ENCODE measurements at places on chromosomes 1 and 21.

DNA sequence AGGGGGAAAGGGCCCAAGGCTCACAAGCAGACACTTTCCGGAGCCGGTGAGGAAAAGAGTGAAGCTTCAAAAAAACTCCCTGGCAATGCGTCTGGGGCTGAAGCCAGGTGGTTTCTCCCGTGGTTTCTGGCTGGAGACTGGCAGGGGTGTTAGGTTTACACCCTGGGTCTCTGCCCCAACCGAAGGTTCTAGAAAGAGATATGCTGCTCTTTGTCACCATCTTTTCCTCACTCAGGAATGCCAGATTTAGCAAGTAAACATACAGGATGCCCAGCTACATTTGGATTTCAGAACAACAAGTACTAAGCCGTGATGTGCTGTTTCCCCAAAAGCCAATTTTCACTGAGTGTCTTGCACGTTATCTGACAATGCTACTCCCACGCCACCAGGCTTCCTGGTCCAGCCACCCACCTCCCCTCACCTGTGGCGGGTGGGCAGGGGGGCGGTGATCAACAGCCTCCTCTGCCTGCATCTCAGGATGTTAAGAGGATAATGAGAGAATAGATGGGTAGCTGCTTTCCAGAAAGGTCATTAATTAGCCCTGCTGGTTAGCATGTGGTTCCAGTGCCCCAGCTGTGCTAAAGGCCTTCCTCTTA, 69.6 kb upstream of the OLIG2 start:
- no peak for DNase-seq

- no peak for DNase-seq
Observed at GRCh38 chr1:229150518-229150917, 120.4 kb upstream of the RAB4A start.

GRCh38 chr1:34270181-34270580, 93.5 kb downstream of the C1orf94 start:
- DNase-seq = no peak

DNA sequence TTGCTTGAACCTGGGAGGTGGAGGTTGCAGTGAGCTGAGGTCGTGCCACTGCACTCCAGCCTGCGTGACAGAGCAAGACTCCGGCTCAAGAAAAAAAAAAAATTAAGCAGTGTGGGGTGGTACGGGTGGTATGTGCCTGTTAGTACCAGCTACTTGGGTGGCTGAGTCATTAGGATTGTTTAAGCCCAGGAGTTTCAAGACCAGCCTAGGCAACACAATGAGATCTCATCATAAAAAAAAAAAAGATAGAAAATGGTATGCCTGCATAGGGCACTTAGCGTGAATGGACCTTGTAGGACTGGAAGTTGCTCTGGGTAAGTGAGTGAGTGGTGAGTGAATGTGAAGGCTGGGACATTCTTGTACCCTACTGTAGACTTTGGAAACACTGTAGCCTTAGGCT, 37.0 kb downstream of the TBCE start:
- DNase-seq = no peak

DNA sequence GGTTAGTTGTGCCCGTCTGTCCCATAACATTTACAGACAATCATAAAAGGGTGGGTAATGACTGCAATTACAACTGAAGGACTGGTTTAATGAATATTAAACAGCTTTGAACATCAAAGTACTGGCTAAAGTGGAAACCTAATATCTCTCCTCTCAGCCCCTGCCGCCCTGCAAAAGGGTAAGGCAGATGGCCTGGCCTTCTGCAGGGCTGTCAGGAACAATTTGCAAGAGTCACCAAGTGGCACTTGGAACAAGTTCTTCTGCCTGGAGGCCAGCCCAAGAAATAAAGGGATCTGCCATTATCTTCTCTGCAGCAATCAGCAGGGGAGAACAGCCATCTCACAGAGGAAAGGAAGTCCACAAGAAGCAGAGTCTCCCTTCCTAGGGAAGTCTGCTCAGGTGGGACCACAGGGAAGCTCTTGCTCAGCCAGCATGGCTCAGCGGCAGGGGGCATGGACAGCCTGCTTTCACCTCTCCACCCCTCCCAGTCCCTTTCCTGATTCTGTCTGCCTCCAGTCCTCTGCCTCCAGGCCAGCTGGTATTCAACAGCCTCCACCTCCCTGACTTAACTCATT, 96.1 kb downstream of the TRABD2B start:
- DNase-seq = no peak

- DNase-seq = no peak
Observed at GRCh38 chr1:15751717-15752116, 6.9 kb upstream of the FBLIM1 start.

GRCh38 chr1:170351366-170351946, 180.5 kb upstream of the GORAB start:
- no peak for DNase-seq

GRCh38 chr1:109156916-109157385, 43.0 kb downstream of the ELAPOR1 start:
- no peak for DNase-seq

DNA sequence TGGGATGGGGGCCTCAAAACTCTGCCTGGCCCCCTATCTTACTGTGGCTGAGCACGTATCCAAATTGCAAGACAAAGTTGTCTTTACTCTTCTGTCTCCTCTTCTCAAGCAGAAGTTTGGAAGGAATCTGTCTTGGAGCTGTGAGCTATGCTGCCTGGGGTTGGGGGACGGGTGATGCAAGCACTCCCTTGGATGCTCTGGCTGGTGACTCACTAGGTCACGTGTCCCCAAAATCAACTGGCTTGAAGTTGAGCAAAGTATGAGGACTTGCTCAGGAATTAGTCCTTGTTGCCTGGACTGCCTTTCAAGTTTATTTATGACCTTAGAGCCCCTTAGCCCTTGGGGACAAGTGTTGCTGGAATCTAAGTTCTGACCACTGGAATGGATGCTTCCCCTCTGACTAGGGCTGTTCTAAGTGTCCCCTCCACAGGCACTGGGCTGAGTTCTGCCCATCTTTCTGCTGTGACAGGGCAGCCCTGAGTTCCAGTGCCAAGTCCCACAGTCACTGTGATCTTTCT, 269.5 kb downstream of the HHAT start:
- DNase-seq = no peak

DNA sequence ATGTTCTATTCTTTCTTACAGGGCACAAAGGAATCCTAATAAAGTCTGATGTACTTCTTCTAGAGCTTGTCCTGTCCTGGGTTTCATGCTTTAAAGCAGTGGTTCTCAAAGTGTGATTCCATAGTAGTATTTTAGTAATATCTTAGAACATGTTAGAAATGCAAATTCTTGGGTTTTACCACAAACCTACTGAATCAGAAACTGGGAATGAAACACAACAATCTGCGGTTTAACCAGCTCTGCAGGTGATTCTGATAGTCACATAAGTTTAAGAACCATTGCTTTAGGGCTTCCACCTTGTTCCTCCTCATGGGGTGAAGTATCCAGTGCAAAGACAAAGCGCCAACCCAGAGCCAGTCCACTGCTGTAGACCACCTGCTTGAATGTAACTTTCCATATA, 41.1 kb downstream of the NGF start:
- DNase-seq = no peak

DNA sequence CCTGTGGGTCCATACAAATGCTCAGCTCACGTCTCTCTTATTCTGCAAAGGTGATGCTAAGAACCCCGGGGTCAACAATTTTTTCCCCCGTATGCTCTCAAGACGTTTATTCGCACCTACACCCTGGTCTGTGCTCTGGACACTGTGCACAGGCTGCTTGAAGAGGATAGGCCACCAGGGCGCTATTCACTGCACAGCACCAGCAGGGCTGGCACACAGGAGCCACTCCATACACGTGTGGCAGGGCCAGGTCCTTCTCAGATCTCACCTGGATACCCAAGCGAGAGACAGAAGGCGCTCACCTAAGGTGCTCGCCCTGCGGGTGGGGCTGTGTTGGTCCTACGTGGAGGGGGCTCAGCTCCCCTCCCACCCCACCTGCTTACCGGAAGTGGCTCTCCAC, 16.7 kb downstream of the TMEM63A start:
- DNase-seq = no peak

DNA sequence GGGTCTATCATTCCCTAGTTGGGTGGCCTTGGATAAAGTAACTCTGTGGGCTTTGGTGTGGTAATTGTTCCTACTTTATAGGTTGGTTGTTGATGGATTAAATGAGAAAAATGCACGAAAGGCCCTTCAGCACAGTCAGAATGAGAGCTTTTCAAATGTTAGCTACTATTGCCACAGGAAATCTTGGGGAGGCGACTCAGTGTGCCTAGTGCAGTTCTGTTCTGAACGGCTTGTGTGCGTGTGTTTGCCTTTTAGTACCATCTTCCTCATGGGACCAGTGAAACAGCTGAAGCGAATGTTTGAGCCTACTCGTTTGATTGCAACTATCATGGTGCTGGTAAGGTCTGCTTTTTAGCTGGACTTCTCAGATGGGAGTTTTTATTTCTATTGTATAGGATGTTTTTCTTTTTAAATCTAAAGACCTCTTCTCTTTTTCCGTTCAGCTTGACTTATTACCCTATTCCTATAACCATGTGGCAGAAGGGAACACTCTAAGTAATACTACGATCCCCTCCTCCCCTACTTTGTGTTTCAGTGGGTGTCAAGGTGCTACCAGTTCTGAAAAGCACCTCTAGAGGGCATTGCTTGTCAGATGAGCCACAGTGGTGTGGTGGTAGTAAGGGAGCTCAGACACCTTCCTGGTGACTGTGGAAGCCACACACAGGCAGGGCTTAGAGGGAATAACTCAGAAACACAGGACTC, 9.2 kb downstream of the SFT2D2 start:
- DNase-seq = no peak

DNA sequence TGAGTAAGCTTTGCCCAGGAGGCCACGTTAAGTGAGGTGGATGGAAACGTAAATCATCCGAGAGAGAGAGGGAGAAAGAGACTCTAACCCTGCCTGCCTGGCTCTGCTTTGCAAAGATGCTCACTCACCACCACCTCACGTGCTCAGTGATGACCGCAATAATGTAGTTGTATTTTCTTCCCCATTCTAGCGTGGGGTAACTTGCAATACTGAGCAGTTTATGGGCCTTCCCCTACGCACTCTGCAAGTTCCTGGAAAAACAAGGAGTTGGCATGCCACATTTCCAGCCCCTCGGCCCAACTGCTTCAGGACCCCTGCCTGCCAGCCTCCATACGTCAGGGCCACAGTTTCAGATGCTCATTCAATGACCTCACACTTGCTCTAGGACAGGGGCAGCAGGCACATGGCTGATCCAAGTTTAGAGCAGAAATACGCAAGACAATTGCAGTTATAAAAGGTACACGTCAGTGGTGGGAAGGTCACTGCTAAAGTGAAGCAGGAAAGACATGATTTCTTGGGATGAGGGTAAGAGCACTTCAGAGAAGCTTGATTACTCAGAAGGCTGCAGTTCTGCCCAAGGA, 112.5 kb upstream of the RAB4A start:
- DNase-seq = no peak

DNA sequence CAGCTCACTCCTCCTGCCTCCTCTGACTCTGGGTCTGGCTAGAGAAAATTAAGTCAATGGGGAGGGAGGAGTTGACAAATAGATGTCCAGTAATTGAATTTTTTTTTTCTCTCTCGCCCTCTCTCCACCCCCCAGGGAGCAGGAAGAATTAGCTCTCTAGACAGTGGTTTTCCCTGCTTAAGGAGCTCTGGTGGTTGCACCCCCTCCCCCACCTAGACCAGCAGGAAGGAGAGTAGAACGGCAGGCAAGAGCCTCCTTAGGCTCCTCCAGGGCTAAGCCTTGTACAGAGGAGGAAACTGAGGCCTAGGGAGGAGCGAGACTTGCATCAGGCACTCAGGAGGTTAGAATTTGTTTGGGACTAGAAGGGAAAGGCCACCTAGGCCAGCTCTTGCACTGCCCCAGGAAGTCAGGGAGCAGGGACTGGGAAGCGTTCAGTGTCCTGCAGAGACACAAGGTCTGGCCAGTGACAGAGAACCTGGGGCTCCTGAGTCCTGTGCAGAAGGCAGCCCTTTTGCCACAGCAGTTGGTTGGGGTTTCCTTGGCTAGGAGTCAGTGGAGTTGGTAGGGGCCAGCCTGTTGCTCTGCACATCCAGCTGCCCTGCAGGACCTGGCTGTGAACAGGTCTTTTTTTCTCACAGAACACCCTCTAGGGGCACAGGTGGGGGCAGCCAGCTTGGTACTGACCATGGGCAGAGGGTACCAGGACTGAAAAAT, 49.5 kb upstream of the ACOT11 start:
- DNase-seq = no peak

DNA sequence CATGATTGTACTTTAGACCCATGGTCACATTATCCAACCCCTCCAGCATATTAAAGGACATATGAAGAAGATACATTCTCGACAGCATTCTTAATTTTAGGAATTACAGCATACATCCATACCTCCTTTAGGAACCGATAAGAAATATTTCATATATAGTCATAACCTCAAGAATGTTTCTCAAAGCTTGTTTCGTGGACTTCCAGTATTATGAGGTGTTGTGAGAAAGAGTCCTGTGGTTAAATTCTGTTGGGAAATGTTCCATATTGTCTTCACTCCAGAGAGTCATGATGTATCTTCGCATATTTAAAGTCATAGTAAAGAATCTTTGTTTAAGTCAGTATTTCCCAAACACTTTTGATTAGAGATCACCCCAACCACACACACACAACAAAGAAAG, 321.0 kb upstream of the SNX7 start:
- DNase-seq = no peak

- no peak for DNase-seq
Observed at GRCh38 chr1:204589409-204590038, 73.3 kb downstream of the MDM4 start.

- DNase-seq = no peak
Observed at GRCh38 chr1:16405441-16405840, 31.8 kb downstream of the SPATA21 start.

- DNase-seq = no peak
Observed at GRCh38 chr1:153617663-153618062, 1.5 kb upstream of the S100A14 start.

GRCh38 chr1:13911697-13912619, 212.0 kb downstream of the PRDM2 start:
- no peak for DNase-seq

GRCh38 chr1:43893006-43893405, 40.6 kb upstream of the ARTN start:
- no peak for DNase-seq

DNA sequence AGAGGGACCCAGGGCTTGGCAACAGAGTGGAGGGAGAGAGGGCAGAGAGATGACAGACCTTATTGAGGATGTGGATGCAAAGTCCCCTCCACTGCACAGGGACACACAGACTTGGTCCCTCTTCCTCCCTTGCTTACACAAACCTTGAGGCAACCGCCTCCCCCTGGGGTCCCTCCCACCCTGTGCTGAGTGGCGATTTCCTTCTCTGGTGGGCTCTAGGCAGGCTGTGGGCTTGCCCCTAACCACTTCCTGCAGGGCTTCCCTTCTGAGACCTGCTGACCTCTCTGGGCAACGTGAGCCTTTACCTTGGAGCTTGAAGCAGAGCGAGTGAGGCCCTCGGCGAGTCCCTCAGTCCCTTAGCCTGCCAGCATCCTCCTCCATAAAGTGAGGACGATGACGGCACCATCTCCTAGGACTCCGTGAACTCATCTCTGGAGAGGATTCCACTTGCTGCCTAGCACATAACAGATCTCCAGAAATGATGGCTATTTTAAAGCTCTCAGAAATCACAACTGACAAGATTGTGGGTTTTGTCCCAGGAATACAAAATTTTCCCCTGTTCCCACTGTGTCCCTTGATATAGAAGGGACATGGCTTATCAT, 25.0 kb downstream of the KIAA1614 start:
- no peak for DNase-seq

- DNase-seq = no peak
Observed at GRCh38 chr21:14889080-14889810, 175.6 kb downstream of the NRIP1 start.
